ENCODE measurements at places on chromosomes 7 and 10.

- DNase-seq: no peak
Measured at GRCh38 chr7:106421181-106421762, 136.5 kb upstream of the NAMPT start.

- DNase-seq: no peak
Measured at GRCh38 chr7:6461946-6462550, 14.3 kb upstream of the DAGLB start.

- DNase-seq: no peak
Measured at GRCh38 chr7:158329014-158329610, 258.5 kb downstream of the PTPRN2 start.

DNA sequence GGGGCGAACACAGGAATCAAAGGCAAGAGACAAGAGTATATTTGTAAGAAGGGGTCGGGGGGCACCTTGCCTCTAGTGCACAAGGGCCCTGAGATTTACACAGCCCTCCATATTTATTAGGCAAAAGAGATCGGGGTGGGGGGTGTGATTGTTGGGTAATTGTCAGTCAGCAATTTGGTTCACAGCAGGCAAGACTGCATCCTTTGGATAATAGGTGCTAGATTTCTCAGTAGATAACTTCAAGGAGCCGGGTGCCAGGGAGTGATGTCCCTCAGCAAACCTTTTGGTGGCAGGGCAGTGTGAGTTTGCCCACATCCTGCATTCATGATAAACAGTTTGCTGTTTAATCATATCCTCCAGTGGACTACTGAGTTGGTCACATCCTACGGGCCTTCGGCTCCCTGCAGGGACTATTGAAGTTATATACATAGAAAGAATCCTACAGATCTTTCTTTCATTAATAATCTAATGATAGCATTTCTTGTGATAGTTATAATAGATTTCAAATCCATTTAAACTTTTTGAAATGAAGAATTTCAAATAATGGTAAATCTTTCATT, 178.5 kb downstream of the GNAI1 start:
- DNase-seq: no peak

GRCh38 chr10:25842146-25842545, 91.9 kb upstream of the MYO3A start:
- DNase-seq: no peak

DNA sequence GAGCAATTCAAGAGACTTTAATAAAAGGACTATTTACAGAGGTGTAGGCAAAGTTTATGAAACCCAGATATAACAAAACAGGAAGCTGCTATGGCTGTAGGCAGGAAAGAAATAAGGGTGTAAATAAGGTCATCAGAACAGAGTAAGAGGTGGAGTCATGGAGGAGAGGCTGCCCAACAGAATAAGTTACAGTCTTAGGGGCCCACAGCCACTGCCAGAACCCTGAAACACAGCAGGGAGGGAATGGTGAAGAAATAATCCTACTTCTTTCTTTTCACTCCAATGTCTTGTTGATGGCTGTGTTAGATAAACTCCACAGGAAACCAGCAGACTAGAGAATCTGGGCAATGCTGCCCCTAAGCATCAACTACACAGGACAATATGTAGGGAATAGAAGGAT, 155.8 kb upstream of the TAC1 start:
- DNase-seq: no peak

- no peak for DNase-seq
Measured at GRCh38 chr10:93806903-93807302, 49.2 kb downstream of the LGI1 start.

DNA sequence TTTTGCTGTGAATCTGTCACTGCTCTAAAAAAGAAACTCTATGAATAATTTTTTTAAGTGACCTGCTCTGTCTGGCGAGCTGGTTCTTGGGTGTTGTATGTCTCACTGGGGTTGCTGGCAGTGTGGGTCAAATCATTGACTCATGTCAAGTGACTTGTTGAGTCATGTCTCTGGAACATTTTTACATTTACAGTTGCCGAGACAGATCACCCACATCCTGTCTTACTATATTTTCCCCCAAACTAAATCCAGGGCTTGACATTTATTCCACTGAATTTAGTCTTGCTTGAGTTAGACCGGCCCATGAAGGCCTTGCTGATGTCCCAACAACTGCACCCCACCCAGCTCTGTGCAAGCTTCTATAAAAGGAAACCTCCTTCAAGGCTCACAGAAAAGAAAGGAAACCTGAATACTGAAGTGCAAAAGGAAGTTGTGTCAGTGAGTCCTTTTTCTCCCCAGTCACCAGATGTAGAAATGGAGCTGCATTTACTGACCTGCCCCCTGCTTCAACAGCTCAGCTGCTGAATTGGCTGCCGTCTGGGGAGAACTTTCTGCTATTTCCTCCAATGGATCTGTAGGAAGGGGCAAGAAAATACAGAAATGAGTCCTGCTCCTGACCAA, 290.3 kb downstream of the TNS3 start:
- DNase-seq: no peak

DNA sequence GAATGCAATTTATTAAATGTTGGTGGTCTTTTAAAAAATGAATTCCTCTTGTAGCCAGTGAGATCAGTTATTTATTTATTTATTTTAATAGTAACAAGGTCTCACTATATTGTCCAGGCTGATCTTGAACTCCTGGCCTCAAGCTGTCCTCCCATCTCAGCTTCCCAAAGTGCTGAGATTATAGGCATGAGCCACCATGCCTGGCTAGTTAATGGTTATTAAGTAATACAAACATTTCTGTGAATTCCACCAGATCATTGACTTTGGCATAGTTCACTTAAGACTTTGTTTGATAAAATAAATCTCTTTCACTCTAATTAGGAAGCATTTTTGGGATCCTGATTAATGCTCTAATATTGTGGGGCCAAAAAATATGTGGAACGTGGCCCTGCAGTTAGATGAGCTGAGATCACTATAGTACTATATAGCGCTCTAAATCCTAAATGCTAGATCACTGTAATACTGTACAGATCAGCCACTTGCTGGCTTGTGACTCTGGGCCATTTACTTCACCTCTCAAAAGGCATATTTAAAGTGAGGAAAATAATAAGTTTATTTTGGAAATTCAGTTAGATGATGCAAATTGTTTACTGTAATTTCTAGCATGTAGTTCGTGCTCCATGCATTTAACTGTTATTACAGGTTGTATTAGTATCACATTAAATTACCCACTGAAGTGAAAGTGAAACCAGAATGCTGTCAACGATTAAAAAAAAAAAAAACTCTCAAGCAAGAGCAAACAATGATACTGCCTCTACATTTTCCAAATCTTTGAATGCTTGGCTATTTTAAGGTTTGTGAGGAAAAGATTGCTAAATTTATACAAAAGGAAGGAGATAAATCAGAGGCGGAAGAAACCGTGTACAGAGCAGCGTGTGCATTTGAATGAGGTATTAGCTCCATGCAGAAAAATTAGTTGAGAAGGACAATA, 15.9 kb upstream of the FAS start:
- no peak for DNase-seq

DNA sequence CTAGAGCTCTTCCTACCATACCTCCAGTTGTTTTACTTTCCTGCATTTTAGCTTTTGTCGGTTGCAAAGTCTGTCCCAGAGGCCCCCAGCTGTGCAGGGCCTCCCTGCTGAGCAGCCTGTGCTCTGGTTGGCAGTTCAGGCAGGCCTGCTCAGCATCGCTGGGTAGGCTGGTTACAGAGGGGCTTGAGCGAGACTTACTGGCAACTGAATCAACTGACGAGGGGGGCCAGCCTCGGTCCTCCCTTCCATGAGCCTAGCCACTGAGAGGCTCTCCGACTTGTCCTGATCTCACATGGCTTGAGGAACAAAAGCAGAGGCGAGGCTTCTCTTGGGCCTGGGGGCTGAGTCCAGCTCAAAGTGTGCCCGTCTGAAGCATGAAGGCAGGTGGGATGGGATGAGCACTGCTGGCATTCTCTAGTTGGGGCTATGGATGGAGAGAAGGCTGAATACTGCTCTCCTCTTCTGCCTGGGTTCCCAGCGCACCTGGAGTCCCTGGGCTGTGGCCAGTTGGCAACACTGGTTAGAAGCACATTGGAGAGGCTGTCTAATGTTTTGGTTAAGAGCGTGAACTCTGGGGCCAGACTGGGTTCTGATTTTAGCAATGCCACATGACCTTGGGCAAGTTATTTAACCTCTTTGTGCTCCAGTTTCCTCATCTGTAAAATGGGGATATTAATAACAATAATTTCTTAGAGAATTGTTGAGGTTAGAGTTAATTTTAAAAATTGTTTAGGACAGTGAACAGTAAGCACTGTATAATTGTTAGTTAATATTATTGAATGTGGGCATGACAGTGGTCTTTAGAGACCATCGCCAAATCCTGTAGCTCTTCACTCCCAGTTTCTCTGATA, 6.9 kb upstream of the SFRP5 start:
- DNase-seq: no peak

- no peak for DNase-seq
Measured at GRCh38 chr7:40311307-40311706, 176.5 kb downstream of the SUGCT start.

Data from stimulated activated CD4-positive, alpha-beta T cell treated with anti-CD3 and anti-CD28 coated beads, Interleukin-15, amount 100 ng/mL, for 1 hour (primary cell).